ENCODE measurements at places on chromosomes 1 and 21.

- no peak for DNase-seq
These were observed 22.5 kb upstream of the NEK7 start for GRCh38 chr1:198134252-198134651.

GRCh38 chr1:33031506-33031905 is 5.2 kb downstream of the AK2 start:
- no peak for DNase-seq

DNA sequence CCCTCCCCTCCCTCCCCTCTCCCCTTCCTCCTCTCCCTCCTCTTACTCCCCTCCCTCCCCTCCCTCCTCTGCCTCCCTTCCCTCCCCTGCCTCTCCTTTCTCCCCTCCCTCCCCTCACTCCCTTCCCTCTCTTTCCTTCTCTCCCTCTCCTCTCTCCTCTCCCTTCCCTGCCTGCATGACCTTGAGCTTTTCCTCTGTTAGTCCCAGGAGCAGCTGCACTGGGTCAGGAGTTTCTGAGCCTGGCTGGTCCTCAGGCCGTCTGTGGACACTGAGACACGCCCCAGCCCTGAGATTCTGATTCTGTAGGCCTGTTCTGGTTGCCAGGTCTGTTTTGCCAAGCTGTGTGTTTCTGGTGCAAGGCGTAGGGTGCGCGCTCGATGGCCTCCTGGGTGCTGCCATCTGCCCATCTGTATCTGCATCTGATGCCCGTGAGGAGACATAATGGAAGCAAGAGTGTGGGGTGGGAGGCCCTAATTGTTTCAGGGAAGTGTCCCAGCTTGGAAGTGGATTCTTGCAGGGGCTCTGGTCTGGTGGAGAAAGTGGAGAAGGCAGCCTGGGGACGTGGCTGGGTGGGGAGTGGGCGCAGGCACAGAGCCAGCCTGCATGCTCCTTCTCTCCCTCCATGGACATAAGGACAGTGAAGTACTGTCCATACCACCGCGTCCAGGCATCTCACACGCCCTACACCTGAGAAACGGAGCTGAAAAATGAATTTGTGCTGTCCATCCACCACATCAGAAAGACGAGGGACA is 97.2 kb downstream of the WDR4 start:
- no peak for DNase-seq

GRCh38 chr1:31266547-31266946 is 26.9 kb upstream of the NKAIN1 start:
- no peak for DNase-seq

DNA sequence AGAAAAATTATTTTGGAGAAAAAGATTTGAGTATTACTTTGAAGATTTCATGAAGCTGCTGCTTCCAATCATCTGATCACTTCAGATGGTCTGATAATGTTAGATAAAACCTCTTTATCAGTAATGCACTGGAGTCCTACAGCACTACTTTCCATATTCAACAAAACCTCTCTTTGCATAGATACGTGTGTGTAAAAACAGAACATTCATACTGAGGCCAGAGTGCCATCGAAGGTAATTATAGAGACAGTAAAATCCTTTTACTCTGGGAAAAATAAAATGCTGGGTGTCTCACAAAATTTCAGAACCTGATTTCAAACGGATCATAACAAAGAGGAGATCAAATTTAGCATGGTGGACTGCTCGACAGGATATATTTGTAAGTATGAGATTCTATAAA is at the start of gene RGS13:
Gene RGS13, plus strand, starts transcription at position 209 of the 400 bp plus-strand sequence. CDS start 8,188 bp downstream, outside the sequence.
- DNase-seq: no peak

GRCh38 chr1:13513063-13513894 is 524 bp downstream of the LRRC38 start:
- no peak for DNase-seq

DNA sequence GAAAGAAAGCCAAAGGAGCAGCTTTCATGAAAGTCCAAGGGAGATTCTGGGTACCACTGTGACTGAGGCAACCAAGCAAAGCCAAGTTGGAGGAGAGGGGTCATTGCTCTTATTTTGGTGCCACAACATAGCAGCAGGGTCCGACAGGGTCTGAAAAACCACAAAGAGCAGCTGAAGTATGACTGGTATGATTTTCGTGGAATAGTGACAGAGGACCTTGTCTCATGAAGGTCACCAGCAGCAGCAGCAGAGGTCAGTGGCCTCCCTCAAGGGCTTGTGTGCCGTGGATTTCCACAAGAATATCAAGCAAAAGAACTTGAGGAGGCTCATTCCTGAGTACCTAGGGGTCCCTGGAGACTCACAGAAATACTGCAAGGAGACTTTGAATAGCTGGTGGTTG is 160.9 kb upstream of the SYT6 start:
- DNase-seq: no peak

DNA sequence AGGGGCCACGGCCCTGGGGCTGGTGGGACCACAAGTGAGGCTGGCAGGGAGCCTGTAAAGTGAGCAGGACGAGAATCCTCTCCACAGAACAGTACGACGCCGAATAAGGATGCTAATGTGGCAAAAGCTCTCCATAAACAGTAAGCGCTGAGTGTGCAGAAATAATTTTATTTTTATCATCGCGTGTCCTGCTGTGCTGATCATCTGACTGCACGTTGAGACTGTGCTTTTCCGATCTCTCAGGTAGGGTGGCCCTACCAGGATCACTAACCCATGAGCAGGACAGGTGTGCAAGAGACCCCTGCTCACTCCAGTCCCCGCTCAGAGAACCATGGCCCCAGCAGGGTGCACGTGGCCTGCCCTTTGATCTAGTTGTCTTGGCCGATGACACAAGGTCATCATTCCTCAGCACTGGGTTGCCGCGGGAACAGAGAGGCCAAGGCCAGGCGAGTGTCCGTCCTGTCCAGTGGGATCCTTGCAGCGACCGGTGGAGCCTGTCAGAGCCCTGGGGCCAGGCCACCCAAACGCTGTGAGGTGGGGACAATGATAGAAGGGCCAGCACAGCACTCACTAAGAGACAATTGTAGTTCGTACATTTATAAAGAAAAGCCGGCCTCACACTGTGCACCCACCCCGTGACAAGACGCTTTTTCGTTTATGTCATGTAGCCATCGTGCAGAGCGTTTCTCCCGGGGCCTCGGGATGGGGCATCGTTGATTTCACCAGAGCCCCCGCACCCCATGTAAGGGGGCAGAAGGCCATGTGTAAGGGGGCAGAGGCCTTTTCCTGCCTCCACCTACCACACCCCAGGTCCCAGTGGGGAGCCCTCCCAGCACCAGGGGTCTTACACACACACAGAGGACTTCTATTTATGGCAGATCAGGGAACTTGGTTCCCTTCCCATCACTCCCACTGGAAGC is 52.7 kb upstream of the ADARB1 start:
- no peak for DNase-seq

DNA sequence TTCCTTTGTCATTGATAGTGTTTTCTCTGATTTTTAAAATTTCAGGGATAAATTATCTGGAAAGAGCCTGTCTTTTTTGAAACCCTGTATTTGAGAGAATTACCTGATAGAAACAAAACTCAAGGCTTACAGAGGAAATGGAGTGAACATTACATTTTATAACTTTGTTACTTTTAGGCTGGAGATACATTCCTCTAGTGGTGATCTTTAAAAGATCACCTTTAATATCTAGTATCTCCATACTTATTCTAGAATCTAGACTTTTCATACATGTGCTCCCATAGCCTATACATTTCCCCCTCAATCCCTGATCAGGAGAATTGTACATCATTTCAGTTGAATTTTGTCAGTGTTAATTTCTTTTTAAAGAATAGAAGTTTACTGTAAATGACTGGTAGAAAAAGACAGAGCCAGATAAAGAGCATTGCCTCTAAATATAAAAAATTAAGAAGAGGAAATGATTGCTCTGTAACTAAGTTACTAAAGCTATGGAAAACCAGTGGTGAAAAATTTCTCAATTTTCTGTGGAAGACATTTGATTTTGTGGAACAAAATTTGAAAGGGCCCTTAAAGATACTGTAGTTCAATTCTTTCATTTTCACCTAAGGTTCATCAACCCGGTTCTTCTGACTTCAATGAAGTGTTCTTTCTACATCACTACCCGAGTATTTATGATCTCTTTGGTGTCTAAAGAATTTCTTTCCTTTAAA is 33.7 kb downstream of the RASAL2 start:
- no peak for DNase-seq

DNA sequence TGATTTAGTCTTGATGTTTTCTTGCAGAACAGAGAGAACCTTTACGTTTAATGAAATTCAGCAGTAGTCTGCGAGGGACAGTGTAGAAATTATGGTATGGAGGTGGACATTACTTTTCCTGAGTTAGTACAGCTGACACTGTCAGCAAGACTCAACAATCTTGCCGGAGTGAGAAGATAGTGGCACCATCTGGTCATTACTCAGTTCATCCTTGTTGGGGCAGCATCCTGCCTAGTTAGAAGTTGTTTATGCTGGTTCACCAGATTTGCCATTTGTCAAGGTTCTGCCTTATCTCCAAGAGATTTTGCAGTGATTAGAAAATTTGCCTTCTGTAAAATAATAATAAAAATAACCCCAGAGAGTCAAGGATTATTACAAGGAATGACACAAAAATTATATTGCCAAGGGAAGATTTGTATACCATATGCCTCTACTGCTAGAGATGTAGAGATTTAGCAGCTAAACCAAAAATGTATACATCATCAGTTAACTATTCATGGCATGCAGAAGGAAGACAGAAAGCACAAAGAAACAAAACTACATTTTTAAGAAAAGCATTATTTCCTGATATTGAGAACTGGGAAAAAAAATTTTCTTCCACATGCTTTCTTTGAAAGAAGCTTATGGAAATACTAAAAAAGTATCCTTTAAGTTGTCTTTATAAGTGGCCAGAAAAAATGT is 1967.4 kb downstream of the NCAM2 start:
- no peak for DNase-seq

GRCh38 chr1:221294242-221294641 is 415.0 kb downstream of the HLX start:
- DNase-seq: no peak

Data from right lobe of liver (tissue), 6 donors.